ENCODE measurements at places on chromosomes 7 and 10.

GRCh38 chr10:98168147-98168546 is 33.7 kb downstream of the R3HCC1L start:
- no peak for DNase-seq

- no peak for DNase-seq
Observed at GRCh38 chr7:84226759-84227158, 32.2 kb upstream of the SEMA3A start.

DNA sequence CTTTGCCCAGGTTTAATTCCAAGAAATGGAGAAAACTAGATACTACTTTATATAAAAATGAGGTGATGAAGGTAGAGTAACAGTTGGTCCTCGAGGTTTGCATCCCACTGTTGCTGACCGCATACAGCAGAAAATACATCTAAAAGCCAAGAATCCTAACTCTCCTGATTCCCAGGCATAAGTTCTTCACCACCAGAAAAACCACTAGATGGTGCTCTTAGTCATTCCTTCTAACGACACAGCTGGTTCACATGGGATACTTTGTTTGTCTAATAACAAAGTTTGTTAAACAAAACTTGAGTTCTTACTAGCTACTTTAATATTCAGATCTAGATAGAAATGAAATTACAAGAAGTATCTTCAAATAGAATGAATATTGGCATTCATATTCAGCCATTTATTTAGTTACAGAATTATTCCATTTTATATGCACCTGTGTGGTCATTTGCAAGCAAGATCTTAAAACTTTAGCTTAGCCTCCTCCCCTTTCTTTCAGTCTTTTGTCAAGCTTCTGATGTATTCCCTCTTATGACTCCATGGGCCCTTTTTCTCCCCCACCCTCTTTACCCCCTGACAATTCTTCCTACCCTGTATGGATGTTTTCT is 54.1 kb upstream of the CYP26C1 start:
- no peak for DNase-seq

- no peak for DNase-seq
Observed at GRCh38 chr7:30559611-30560010, 35.1 kb upstream of the GARS1 start.

GRCh38 chr10:126499744-126500143 is 111.5 kb upstream of the ADAM12 start:
- DNase-seq: no peak

DNA sequence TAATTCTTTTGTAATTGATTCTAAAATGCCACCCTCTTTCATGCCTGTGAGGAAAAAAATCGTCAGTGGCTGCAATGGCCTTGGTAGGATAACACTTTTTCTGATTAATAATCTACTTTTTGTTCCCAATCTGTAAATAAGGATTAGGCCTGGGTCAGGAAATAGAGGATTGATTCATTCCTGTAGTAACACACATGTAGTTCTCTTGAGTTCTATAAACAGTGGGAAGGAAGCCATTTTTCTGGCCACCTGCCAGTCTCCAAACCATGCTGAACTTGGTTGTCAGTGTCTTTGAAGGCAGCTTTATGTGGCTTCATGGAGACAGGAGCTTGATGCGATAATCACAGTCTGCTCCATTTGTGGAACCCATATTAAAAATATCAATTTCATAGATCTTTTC is 169.3 kb upstream of the NFE2L3 start:
- DNase-seq: no peak

- no peak for DNase-seq
Observed at GRCh38 chr10:43411536-43411935, 2.5 kb upstream of the HNRNPF start.

GRCh38 chr10:130141878-130142277 is 5.7 kb downstream of the GLRX3 start:
- DNase-seq: no peak

DNA sequence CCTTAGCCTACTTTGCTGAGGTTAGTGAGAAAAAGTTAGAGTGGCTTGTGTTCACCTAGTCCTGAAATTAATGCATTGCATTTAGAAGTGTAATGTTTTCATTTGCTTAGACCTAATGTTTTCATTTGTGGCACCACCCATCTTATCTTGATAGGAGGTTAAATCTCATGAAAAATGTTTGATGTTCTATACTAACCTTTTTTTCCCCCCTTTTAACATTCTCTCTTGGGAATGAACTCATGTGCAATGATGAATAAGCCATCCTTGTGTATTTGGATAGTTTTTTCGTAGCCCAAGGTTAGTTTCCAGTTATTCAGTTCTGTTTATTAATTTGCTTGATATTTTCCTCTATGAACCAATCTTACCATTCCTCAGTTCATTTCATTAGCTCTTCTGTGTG is 2.8 kb downstream of the FHIP2A start:
- DNase-seq: no peak

GRCh38 chr10:113879691-113880090 is 25.2 kb downstream of the NHLRC2 start:
- DNase-seq: no peak
